Renal pelvis (tissue), 12 donors: ENCODE measurements at places on chromosomes 13 and 19. TPM values are rescaled to one million over a fixed set of nuclear protein-coding genes. Genes with fewer than 3 reads are reported as not detected.

Gene IGSF23
- 2.0 TPM for polyA plus RNA-seq

Gene FFAR2
- 0.19 TPM for polyA plus RNA-seq

Gene MEDAG
- 0.87 TPM for polyA plus RNA-seq

Gene JAK3
- polyA plus RNA-seq = 3.8 TPM

Gene ZNF865
- 9.9 TPM for polyA plus RNA-seq

Gene NOTCH3
- 106 TPM for polyA plus RNA-seq

Gene CCDC70
- not detected for polyA plus RNA-seq

Gene SPACA6
- polyA plus RNA-seq = 27.6 TPM

Gene NAPA
- 169 TPM for polyA plus RNA-seq

Gene ITM2B
- 1,188 TPM for polyA plus RNA-seq

Gene SMAD9
- 24.3 TPM for polyA plus RNA-seq

Gene XAB2
- 47.5 TPM for polyA plus RNA-seq

Gene OR4F17
- not detected for polyA plus RNA-seq

Gene IZUMO4
- 6.4 TPM for polyA plus RNA-seq

Gene MRPS31
- 41.4 TPM for polyA plus RNA-seq

Gene FKRP
- 21.2 TPM for polyA plus RNA-seq

Gene F7
- polyA plus RNA-seq = 4.5 TPM

Gene CLEC17A
- polyA plus RNA-seq = not detected

Gene AMER2
- polyA plus RNA-seq = 0.40 TPM

Gene LILRB3
- polyA plus RNA-seq = 1.6 TPM

Gene FEM1A
- polyA plus RNA-seq = 2.7 TPM

Gene MYH14
- 31.7 TPM for polyA plus RNA-seq

Gene KLK13
- polyA plus RNA-seq = 0.53 TPM

Gene PRR22
- 6.5 TPM for polyA plus RNA-seq

Gene LYL1
- polyA plus RNA-seq = 5.7 TPM

Gene RDH8
- polyA plus RNA-seq = not detected

Gene HRC
- polyA plus RNA-seq = 24.8 TPM

Gene KLK8
- polyA plus RNA-seq = 2.8 TPM

Gene GPR4
- 5.6 TPM for polyA plus RNA-seq

Gene FUT1
- polyA plus RNA-seq = 4.2 TPM

Gene FGF21
- polyA plus RNA-seq = not detected

Gene TMEM150B
- polyA plus RNA-seq = 1.4 TPM

Gene KLK11
- 0.14 TPM for polyA plus RNA-seq

Gene GPR180
- polyA plus RNA-seq = 8.3 TPM

Gene ENOX1
- 8.7 TPM for polyA plus RNA-seq

Gene JSRP1
- 0.52 TPM for polyA plus RNA-seq

Gene ANGPTL4
- 3.7 TPM for polyA plus RNA-seq

Gene SLC5A5
- polyA plus RNA-seq = 0.09 TPM

Gene SLC15A1
- 8.1 TPM for polyA plus RNA-seq
